ENCODE measurements at places on chromosomes 7 and 10. TPM values are rescaled to one million over a fixed set of nuclear protein-coding genes. Genes with fewer than 3 reads are reported as not detected.

- peak; percentile 35 for DNase-seq
- H3K36me3 ChIP-seq = no peaks in the 10 kb centered on the region
- H3K4me3 ChIP-seq = no peak overlapping the region
- no peaks in the 10 kb centered on the region for H3K4me1 ChIP-seq
- peaks cover 18% of the 10 kb centered on the region for H3K27me3 ChIP-seq
These were observed 106.5 kb downstream of the HTR7 start for GRCh38 chr10:90751107-90751997.

DNA sequence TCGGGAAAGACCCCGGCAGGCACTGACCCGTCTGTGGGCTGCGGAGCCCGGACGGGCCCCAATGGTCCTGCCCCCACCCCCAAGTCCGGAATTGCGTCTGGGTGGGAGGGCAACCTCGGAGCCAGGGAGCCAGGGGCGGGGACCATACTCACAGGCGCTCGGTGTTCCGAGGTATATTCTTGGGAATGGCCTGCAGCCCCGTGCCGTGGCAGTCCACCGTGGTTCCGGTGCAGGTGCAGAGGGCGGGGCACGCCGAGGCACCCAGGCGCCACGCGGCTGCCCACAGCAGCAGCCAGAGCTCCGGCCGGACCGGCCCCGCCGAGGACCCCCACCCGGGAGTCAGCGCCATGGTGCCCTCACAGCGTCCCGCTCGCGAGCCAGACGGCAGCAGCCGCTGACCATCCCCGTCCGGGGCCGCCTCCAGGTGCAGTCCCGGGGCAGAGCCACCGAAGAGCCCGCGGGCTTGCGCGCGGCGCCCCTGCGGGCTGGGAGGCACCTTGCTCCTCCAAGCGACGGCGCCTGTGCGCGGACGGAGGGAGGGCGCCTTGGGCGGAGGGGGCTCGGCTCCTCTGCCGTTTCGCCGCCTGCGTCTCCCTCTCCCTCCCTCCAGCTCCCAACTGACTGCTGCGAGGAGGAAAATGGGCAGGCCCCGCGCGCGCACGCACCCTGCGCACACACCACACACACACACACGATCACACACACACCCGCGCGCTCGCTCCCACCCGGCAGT lies at the start of gene SLIT1:
SLIT1 (minus strand) TSS at position 634 of the 733 bp plus-strand sequence; CDS start at position 349, 285 bp downstream.
- no peaks in the 10 kb centered on the region for H3K36me3 ChIP-seq
- peak within 1 kb of the TSS; percentile 71 for H3K4me3 ChIP-seq
- no peak within 1 kb of the TSS for H3K27ac ChIP-seq
- no peak for DNase-seq
- peaks cover 4% of the 10 kb centered on the region for H3K4me1 ChIP-seq

The OR2F2 gene
- total RNA-seq = not detected

DNA sequence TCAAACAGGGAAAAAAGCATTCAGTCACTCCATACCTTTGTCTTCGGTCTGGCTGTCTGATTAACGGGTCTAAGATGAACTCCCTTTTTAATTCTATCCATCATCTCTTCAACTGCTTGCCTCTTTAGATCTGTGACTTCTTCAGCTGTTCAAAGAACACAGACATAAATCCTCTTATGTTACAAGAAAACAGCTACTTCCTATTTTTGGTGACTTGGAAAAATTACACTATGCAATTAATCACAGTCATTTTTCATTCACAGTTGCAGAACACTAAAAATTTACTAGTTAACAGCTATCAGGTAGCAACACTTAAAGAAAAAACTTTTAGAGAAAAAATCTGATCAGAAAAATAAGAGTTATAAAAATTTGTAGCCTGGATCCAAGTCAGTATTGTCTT lies 66.0 kb downstream of the ENO4 start:
- no peak for DNase-seq
- H3K4me1 ChIP-seq = no peaks in the 10 kb centered on the region
- H3K4me3 ChIP-seq = no peak overlapping the region
- no peaks in the 10 kb centered on the region for H3K27me3 ChIP-seq
- H3K36me3 ChIP-seq = no peaks in the 10 kb centered on the region

The C10orf67 gene
- total RNA-seq = not detected

GRCh38 chr7:141202535-141202934 lies 128.7 kb downstream of the TMEM178B start:
- no peak overlapping the region for H3K4me3 ChIP-seq
- H3K27me3 ChIP-seq = peaks cover 68% of the 10 kb centered on the region
- no peak for DNase-seq
- H3K4me1 ChIP-seq = no peaks in the 10 kb centered on the region
- no peaks in the 10 kb centered on the region for H3K36me3 ChIP-seq
- H3K27ac ChIP-seq = no peak overlapping the region
